ENCODE measurements at places on chromosomes 7 and 10.

DNA sequence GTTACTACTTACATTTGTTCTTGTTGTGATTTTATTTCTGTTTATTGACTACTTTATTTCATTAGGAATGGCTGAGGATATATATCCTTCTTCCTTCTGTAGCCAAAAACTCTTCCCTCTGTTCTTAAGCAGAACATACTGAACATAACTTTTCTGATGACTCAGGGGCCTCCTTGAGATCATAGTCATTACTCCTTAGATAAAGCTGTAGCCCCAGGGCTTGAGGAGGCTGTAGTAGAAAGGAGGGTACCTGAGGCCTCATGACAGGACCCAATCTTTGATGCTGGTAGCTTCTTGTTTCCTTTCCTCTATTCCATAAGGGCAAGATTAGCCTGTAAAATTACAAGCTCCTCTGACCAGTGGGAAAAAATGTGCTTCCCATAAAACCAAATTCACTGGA is 41.2 kb upstream of the FGFR2 start:
- no peak for DNase-seq

- DNase-seq: no peak
These were observed 36.4 kb downstream of the ADAP1 start for GRCh38 chr7:918118-918425.

DNA sequence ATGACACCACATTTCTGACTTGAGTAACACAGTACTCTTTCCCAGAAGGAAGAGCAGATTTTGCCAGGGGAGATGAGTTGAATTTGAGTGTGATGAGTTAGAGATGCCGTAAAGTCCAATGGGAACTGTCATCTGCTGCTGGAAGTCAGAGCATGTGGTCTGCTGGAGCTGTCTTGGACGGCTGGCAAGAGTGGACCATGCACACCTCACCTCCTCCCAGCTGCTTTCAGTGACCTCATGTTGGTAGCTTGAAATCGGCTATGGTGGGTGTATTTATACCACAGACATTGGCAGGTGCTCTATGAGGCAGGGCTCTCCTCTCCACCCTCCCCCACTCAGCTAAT is 82.3 kb downstream of the COL13A1 start:
- no peak for DNase-seq

GRCh38 chr10:122286867-122287266 is 15.8 kb downstream of the BTBD16 start:
- no peak for DNase-seq

DNA sequence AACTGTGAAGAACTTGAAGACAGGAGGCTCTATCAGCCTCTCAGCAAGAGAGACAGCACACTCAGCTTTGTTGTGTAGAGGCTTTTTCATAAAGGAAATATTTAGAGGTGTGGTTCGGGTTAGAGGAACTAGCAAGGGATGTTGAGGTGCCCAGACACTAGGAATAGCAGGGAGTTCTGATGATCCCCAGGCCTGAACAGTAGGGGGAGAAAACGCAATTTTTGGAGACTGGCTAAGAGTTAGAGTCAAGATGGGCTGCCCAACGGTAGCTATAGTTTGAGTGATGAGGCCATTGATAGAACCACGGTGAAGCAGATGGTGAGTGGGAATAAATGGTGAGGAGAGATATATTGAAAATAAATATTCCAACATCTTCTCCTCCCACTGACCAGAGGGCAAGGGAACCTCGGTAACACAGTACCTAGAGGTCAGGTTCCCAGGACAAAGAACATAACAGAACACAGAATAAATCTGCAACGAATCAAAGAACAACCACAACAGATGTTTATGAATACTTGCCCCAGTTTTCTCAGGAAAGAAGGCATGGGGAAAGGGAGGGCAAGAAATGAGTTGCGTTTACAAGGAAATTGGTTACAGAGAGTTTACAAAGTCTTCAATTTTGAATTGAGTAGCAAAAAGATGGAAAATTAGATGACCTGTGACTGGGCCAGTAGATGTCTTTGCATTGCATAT is 24.2 kb upstream of the BPGM start:
- DNase-seq: no peak

GRCh38 chr7:23210506-23210905 is 28.7 kb downstream of the NUP42 start:
- no peak for DNase-seq

GRCh38 chr10:61160253-61160652 is 216.3 kb upstream of the RHOBTB1 start:
- DNase-seq: no peak

GRCh38 chr10:74890460-74890859 is 64.1 kb downstream of the KAT6B start:
- no peak for DNase-seq

DNA sequence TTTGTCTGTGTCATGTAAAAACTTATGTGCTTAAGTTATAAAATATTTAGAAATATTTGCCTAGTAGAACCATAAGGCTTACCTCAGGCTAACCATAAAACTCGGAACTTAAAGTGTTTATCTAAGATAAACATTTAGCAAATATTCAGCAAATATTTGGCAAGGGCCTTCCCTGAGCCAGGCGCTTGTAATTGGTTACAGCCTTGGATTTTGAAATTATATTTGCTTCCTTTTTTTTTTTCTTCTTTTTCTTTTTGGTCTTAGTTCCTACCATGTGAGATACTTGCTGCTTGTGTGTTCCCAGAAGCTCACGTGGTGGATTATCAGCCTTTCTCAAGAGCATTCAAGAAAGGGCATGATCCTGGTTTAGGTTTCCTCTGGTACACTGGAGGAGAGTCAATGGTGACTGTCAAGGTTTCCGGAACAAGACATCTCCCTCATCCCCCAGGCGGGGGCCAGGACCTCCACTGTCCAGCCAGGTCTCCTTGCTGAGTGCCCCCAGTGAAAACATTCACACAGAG is 5.2 kb upstream of the BRI3 start:
- DNase-seq: no peak

DNA sequence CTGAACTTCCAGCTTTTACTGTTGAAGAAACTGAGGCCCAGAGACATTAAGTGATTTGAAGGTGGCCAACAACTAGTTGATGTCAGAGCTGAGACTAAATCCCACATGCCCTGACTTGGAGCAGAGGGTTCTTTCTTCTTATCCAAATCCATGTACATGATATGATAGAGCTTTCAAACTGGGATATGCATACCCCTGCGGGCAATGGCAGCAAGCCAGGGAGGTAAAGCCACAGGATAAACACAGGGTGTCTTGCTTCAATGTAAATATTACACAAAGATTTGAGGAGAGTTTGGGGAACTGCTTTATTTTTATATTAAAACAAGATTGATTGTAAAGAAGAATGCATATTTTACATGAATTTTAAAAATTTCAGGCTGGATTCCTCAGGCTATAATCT is 2.3 kb upstream of the LRRC72 start:
- no peak for DNase-seq

DNA sequence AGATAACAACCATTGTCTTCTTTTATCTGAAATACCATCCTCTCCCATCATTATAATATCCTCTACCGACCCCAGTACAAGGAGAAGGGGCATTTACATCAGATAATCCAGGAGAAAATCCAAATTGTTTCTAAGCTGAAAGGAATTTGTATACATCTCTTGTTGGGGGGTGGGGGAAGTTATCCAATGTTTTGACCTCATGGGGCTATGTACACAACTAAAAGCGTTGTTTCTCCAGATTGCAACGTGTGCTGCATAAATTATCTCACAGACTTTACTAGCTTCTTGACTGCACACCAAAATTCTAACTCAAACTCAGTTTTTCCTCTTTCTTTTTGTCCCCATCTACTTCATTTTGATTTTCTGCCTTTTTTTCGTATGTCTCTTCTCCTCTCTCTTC is 156.7 kb downstream of the TWIST1 start:
- DNase-seq: no peak

DNA sequence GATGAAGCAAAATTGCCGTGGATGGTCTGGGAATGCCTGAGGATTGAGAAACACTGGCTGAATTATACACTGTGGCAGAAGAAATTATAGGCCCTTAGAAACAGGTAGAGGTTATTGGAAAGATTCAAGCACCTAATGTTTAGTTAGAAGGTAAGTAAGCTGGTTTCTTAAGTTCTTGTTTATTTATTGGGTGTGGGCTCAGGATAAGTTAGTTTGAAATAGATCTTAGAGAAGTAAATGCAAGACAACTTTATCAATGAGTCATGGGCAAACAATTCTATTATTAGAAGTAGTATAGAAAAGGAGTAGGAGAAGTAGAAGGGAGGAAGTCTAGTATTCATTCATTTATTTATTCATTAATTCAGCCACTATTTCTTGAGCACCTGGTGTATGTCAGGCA is 96.5 kb downstream of the KAT6B start:
- DNase-seq: no peak

Measured in DMS153 (cell line).